ENCODE measurements at places on chromosomes 5 and 9.
A peak's percentile ranks its signal among the peaks of the same experiment; 100 is the strongest.

GRCh38 chr5:102911973-102912372, 156.9 kb downstream of the PAM start:
- no peak for DNase-seq

GRCh38 chr5:348726-349125, 27.2 kb downstream of the AHRR start:
- peak; percentile 36 for DNase-seq

DNA sequence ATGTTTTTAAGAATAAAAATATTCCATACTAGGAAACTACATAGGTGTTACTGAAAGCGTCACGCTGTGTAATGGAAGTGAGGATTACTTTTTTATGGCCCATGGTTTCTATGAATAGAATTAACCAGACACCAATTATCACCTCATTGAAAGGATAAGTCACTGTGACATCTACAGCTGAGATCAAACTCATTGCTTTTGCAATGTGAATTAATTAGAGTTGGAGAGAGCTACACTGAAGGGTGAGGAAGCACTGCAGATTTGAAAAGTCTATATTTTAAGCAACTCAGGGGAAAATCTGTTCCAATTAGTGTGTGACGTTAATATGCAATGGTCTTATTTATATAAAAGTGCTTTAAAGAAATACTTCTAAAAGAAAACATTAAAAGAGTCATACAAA, 1300.1 kb upstream of the DMAC1 start:
- no peak for DNase-seq

- DNase-seq, result no peak
Observed at GRCh38 chr5:92309336-92309991, 926.3 kb upstream of the ARRDC3 start.

DNA sequence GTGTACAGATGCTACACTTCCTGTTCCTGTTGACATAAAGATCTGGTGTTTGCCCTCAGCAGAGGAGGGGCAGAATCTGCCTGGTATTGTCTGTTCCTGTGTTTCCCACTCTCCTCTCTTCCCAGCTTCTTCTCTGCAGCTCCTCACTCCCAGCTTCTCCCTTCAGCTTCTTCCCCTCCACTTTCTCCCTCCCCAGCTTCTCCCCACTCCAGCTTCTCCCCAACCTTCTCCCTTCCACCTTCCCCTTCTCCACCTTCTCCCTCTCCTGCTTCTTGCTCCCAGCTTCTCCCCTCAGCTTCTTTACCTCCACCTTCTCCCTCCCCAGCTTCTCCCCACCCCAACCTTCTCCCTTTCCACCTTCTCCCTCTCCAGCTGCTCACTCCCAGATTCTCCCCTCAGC, 148.9 kb upstream of the IRX2 start:
- DNase-seq, result peak; percentile 7

DNA sequence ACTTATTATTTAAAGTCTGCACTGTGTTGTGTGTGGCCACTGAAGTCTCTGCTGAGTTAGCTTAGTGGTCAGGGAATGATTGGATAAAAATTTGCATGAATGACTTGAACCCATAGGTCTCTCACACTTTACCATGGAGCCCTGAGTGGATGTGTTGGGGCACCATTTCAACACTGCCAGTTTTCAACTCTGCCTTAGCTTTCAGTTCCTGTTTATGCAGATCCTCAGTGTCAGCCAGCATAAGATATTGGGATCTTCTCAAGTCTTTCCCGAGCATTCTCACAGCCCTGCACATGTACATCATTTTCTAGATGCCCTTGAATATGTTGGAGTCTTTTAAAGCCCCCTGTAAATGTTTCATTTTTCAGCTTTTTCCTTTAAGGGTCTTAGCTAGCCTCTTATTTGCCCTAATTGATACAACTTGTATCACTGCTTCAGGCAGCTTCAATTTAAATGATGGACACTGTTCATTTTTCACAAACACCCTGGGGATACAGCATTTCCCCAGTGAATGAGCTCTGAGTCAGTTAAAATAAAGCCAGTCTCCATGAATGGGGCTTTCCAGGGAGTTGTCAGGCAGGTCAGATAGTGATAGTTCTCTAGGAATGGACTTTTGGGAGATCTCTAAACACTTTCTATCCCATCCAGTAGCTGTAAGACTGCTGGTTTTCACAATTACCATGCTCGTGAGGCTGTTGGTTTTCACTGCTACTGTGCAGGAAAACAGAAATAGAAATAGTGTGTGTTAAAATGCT, 211.9 kb upstream of the PAPPA start:
- DNase-seq, result no peak

- DNase-seq, result no peak
Observed at GRCh38 chr5:316210-317085, 5.1 kb upstream of the AHRR start.

DNA sequence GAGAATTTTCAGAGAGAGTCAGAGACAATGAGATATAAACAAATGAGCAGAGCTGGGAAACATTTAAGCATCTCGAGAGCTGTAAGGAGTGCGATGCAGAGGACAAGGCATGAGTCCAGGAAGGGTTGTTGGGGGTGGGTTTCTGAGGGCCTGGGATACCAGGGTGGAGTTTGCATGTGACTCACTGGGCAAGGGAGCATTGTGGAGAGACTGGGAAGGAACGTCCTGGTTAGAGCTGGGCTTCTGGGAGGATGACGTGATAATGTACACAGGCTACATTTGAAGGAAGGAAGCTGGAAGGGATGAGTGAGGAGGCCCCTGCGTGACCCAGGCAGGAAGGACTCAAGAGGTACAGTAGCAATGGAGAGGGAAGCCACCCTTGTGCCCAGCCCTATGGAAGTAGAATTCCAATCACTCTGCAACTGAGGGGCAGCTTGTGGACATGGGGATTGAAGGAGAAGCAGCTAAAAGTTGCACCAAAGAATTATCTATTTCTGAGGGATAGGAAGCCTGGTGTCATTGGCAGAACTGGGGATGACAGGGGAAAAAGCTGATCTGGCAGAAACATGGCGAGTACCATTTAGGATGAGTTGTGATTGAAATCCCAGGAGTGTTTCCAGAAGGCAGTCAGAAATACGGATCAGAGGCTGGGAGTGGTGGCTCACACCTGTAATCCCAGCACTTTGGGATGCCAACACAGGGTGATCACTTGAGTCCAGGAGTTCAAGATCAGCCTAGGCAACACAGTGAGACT, 59.3 kb upstream of the AFAP1L1 start:
- DNase-seq, result no peak

- no peak for DNase-seq
Observed at GRCh38 chr9:338602-339001, 123.9 kb downstream of the DOCK8 start.

- no peak for DNase-seq
Observed at GRCh38 chr9:133256136-133256461, 18.9 kb downstream of the ABO start.

DNA sequence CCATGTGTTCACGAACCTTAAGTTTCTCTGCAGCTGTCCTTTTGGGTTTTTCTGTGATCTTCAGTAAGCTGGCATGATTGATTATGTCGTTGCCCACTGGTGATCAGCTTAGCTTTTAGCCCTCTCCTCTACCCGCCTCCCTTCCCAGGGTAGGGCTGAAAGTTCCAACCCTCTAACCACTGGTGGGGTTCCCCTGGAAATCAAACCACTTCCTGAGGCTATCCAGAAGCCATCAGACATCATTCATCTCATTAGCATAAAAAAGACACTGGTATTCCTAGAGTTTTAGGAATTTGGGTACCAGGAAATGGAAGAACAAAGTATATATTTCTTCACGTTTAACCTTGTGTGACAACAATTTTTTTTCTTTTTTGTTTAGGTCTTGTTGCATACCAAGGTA, 29.8 kb downstream of the SPIN1 start:
- no peak for DNase-seq

GRCh38 chr9:126704157-126704891, 90.6 kb downstream of the LMX1B start:
- peak; percentile 65 for DNase-seq

DNA sequence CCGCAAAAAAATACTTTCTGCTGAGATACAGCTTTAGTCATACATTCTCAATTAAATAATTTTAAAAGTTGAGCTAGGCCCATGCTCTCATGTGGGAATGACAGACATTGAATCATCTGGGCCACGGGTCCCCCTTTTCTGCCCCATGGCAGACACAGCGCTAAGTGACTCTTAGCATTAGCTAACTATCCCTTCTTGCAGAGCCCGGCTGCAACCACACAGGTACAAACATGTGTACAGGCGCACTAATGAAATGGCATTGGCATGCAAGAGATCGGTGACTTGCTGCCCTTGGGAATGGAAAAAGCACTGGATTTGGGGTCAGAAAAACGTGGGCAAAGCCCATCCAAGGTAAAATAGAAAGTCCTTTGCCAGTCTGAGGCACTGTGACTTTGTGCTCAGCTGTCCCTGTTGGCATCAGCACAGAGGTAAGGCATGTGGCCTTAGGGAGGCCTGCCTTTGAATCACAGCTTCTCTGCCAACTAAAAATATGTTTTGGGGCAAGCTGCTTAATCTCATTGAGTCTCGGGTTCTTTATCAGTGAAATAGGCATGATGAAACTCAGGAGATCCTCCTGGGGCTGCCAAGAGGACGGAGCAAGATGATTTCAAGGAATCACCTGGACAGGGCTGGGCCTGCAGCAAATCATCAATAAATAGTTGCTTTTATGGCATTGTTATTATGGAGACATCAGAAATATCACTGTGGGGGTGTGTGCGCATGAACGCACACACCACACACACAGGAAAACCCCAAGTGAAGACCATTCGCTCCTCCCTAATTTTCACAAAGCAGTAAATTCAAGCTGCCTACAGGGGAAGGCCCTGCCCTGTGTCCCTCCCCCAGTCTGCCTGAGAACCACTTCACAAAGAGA, 54.2 kb downstream of the WHRN start:
- no peak for DNase-seq

GRCh38 chr9:135212961-135213360, 125.5 kb downstream of the OLFM1 start:
- no peak for DNase-seq

DNA sequence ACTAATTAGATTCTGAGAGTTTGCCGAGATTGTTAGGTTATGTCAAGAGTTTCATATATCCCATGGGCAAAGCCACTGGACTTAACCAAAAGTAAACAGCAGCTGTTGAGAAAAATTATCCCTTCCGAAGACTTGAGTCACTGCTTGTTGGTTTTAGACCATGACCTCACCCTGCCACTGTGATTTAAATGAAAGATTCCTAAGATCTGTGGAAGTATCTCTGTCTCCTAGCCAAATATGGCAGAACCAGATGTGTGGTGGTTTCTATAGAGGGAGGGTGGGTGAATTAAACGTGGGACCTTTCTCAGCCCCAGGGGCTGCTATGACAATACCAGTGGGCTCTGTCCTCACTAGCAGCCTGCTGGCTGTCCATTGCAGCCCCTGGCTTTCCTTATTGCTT, 19.3 kb downstream of the DMRT3 start:
- no peak for DNase-seq

- no peak for DNase-seq
Observed at GRCh38 chr5:124550731-124551130, 195.7 kb downstream of the ZNF608 start.

- DNase-seq, result no peak
Observed at GRCh38 chr9:24939109-24939850, 393.6 kb upstream of the IZUMO3 start.

GRCh38 chr9:131593091-131593820, 47.9 kb downstream of the PRRT1B start:
- DNase-seq, result no peak

Data from osteocyte (in vitro differentiated cells).